ENCODE measurements at places on chromosomes 3 and 15.

DNA sequence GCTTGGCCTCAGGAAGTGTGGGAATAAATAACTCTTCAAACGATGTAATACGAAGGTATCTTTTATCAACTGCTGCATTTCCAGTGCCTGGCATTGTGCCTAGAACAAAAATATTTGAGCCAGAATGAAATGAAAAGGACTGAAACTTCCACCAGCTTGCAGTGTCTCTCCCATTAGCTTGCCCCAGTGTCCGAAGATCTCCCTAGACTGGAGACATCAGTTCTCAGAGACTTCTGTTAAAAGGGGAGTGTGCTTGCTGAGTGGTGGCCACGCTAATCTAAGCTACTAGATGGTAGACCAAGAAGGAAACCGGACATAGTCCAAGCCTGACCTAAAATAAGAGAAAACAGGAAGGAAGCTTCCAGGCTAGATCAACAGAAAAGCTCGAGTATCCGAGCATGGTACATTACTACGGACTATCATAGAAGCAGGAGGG, 28.6 kb downstream of the KCNAB1 start:
- no peak for DNase-seq

GRCh38 chr3:76998555-76998954, 41.3 kb upstream of the ROBO2 start:
- DNase-seq: no peak

GRCh38 chr15:60086681-60087429, 82.7 kb downstream of the FOXB1 start:
- DNase-seq: no peak

DNA sequence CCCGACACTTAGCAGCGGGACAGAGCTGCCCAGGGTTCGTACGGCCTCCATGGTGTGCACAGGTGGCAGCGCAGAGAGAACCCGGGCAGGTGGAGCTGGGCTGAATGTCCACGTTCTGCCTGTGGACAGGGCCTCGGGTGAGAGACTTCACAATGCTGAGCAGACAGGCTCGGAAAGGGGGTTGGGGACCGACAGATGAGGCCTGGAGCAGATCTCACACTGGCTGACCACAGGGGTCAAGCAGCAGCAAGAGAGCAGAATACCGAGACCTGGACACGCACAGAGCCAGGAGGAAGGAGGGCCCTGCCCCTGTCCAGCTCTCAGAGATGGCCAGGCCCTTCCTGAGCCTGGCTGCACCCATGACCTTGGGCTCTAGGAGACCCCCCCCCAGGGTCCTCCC, 83.0 kb downstream of the VGLL4 start:
- no peak for DNase-seq

GRCh38 chr3:141564241-141564640, 77.4 kb downstream of the RASA2 start:
- no peak for DNase-seq

DNA sequence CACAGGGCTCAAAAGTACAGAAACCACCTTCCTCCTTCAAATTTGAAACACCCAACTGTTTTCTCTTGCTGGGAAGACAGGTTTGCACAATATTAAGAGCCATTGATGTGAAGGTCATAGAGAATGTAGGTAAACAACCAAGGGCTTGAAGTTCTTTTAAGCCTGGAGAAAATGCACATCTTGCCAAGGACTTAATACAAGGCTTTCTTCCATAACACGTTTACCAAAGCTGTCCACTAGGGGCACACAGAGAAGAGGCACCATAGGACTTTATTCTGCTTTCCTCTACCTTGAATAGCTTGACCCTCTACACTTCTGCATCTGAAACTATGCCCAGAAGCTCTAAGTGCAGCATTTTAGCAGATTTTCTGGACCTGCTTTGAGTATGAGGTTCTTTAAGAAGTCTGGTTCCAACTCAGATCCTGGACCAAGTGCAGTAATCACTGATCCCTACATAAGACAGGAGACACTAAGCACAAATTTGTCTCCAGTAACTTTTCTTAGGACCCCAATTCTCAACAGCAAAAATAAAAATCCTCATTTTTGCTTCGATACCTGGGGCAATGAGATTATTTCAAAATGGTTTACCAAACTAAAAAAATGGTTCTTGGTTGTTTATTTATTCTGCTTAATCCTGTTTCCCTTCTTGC, 138.0 kb downstream of the FBN1 start:
- DNase-seq: peak; percentile 5

DNA sequence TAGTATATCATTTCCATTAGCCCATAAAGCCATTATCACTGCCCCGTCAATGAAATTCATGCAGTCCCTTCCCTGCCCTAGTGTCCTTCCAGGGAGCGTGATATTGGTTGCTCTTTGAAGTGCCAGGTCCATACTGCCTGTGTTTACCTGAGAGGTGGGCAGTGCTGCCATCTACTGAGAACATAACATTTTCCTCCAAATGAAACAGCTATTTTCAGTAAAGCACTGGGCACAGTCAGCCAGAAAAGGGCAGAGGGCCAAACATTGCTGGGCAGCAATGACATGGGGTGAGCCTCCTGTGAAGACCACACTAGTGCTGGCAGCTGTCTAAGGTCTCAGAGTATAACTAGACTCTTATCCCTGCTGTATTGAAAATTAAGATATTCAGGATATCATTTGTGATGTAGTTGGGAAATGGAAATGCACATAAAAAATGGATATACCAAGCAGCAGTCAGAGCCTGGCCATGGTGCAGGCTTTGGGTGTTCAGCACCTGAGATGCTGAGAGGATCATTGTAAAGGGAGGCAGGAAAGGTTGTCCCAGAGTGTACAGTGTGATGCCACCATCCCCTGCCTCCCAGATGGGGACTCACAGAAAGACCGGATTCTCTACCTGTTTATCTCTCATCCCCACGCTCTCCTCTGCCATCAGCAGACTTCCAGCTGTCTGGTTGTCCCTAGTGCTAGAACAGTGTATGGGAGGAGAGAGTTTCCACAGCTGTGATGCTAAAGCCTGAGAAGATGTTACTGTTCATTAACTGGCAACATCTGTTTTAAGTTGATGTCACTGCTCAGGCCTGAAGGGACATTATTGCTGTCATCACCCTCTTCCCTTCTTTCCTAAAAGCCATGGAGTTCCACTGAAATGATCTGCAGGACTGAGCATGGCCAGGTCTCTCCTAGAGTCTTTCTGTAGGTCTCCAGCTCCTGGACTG, 108.8 kb downstream of the ARNT2 start:
- no peak for DNase-seq

DNA sequence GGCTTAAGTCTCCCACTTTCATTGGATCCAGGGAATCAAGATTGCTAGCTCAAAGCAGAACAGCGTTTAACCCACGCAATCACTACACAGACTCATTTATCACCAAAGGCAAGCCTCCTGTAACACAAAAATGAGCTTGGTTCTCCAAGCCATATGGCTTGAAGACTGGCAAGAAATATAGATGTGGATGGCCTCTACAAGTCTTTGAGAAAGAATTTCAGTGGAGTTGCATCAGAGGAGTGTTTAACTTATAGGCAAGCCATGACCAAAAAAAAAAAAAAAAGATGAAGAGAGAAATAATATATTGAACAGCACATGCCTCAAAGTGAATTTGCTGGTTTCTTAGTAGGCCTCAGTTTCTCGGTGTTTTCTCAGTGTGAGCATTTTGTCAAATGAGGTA, 27.3 kb downstream of the PDZRN3 start:
- no peak for DNase-seq

Measured in SK-N-MC (cell line).